Fibroblast of skin of scalp (primary cell): ENCODE measurements at places on chromosomes 1 and 21.

- no peak for DNase-seq
Measured at GRCh38 chr1:207424570-207425131, 29.5 kb upstream of the CR2 start.

DNA sequence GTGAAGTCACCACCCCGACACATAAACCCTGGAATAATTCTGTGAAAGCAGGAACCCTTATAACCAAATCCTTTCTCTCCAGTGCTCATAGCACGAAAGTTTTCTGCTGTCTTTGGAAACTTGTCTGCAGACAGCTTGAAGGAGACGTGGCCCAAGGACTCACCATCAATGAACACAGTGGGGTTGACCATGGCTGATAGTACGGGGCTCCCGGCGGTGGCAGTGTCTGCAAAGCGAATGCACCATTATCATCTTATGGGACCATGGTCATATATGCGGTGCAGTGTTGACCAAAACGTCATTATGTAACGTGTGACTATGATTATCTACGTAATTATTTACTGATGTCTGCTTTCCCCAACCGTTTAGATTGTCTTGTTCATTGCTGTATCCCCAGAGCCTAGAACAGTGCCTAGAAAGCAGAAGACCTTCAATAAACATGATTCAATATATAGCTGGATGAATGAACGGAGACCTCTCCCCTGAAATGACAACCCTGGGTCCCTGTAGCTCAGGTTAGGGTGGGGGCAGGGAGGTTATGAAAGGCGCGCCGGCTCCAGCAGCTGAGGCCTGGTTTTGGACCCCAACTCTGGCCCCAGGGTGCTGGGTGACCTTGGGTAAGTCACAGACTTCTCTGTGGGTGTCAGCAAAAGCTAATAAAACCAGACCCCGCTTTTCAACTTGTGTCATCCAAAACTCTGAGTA, 128.4 kb upstream of the ZBTB40 start:
- DNase-seq, result no peak

- DNase-seq, result no peak
Measured at GRCh38 chr1:206469411-206469932, 804 bp upstream of the IKBKE start.

GRCh38 chr1:206502812-206503211, 4.5 kb upstream of the RASSF5 start:
- no peak for DNase-seq

DNA sequence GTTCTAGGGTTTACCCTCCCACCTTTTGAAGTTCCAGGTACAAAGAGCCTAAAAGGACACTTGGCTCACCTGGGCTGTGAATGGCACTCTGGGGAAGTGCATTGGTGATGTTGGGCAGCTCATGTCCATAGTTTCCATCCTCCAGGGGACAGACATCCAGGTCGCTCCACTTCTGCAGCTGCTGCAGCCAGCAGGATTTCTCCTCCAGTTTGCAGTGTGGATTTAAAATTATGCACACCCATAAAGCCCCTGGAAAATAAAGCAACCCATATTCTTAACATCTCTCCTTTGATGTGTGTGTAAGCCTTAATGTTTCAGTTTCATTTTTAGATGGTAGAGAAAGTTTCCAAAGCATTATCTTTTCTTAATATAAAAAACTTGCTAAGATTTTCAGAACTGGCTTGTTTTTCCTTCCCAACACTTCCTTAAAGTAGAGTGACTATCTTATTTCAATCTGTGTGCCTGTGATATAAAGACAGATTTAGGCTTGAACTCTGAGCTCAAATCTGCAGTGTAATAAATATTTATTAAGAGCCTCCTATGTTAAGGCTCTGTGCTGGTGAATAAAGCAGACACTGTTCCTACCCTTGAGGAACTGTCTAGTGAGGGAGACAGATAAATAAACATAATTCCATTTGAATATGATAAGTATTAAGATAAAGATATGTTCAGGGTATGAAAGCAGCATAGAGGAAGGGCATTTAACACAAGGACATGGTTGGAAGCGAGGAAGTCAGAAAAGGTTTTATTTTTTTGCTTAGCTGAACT, 39.1 kb downstream of the UROD start:
- DNase-seq, result no peak

DNA sequence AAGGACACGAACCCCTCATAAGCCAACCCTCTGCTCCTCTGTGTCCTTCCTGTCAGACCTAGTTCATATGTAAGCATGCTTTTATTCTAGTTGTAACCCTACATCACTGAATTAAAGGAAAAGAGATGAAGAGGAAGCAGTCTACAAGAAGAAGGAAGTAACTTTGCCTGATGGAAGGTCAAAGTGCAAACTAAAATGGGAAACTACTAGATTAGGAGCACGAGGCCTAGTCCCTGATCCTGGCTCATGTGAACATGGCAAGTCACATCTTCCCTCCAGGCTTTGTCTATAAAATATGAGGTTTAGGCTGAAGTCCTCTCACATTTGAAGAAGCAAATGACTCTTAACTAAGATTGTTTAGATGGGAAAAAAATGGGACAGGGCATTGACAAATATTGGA, 13.2 kb downstream of the ZMYND12 start:
- no peak for DNase-seq

DNA sequence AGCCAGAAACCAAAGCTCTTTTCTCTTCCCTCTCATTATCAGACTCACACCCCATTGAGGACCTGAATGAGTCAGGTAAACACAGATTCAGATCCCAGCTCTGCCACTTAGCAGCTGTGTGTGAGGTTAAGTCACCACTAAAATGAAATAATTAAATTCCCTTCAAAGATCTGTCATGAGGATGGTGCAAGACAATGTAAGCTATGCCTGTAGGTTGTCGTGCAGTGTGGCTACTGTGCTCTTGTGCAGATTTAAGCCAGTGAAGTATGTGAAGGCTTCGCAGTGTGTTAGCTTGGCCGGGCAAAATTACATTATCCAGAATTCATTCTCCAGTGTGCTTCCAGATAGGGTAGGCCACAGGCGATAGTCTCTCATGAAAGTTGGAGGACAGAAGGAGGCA, 13.6 kb downstream of the UBL4B start:
- no peak for DNase-seq

- DNase-seq, result peak; percentile 36
Measured at GRCh38 chr1:199780948-199781670, 246.4 kb upstream of the NR5A2 start.

DNA sequence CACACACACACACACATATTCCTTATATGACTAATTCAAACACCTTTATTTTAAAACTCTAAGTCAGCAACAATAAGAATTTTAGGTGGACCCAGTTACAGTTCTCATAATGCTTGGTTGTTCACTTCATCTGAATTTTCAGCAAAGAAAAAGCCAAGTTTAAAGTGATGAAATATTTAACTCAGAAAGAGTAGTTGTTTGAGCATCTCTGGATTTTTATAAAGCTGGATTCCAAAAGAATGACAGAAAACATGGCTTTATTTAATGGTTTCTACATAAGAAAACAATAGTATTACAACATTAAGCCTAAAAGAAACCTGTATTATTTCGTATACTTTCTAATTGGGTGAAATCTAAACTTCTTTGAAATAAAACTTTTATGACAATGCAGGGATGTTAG, 54.2 kb upstream of the ADAMTS5 start:
- peak; percentile 35 for DNase-seq

DNA sequence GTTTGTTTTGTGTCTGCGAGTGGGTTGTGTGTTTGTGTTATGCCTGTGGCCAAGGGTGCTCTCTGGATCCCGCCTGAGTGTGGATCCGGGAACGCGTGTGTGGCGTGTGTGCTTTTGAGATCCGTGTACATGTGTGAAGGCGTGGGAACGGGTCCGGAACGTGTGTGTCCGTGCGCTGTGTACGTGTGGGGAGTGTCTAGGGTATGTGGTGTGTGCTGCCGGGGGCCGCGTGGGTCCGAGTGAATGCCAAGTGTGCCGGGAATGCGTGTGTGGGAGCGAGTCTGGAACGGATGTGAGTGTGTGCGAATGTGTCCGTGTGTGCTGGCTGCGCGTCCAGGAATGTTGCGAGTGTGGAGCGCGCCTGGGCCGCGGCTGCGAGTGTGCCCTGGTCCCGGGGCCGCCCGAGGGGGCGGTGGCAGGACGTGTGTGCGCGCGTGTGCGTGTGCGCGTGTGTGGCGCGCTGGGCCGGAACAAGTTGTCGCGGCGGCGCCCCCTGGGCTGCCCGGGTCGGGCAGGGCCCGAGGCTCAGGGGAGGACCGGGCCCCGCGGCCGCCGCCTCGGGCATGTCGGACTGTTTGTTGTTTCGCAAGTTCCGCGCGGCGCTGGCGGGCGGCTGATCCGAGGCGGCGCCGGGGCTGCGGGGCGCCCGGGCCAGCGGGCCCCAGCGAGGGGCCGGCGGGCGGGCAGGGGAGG, 953 bp downstream of the PTPRU start:
- DNase-seq, result peak; percentile 65

- peak; percentile 67 for DNase-seq
Measured at GRCh38 chr1:94481473-94481933, 60.1 kb downstream of the F3 start.

GRCh38 chr1:39065542-39065941, 39.4 kb downstream of the NDUFS5 start:
- DNase-seq, result no peak

- no peak for DNase-seq
Measured at GRCh38 chr1:118028267-118028666, 98.7 kb downstream of the WDR3 start.

DNA sequence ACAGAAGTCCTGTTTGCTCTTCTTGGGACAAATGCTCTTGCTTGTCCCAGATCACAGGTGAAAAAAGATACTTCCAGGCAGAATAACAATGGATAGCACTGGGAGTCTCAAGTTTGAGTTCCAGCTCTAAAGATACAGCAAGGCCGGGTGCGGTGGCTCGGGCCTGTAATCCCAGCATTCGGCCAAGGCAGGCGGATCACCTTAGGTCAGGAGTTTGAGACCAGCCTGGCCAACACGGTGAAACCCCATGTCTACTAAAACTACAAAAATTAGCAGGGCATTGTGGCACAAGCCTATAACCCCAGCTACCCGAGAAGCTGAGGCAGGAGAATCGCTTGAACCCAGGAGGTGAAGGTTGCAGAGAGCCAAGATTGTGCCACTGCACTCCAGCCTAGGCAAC, 337.6 kb downstream of the SMYD3 start:
- DNase-seq, result no peak

DNA sequence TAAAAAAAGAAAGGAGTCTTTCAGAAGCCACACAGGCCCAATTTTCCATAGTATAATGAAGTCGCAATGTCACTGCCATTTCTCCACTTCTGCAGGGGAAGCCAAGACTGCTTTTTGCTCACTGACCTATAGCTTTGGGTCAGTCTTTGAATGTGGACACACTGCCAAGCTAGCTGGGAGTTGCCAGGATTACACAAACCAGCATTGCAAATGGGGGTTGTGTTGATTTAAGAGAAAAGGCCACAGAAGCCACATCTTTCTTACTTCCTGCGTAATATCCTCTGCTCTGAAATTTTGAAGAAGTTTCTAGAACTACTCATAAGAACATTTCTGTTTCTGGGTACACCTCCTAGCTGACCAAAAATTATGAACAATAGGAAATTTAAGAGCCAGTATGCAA, 45.8 kb upstream of the SAMSN1 start:
- no peak for DNase-seq

DNA sequence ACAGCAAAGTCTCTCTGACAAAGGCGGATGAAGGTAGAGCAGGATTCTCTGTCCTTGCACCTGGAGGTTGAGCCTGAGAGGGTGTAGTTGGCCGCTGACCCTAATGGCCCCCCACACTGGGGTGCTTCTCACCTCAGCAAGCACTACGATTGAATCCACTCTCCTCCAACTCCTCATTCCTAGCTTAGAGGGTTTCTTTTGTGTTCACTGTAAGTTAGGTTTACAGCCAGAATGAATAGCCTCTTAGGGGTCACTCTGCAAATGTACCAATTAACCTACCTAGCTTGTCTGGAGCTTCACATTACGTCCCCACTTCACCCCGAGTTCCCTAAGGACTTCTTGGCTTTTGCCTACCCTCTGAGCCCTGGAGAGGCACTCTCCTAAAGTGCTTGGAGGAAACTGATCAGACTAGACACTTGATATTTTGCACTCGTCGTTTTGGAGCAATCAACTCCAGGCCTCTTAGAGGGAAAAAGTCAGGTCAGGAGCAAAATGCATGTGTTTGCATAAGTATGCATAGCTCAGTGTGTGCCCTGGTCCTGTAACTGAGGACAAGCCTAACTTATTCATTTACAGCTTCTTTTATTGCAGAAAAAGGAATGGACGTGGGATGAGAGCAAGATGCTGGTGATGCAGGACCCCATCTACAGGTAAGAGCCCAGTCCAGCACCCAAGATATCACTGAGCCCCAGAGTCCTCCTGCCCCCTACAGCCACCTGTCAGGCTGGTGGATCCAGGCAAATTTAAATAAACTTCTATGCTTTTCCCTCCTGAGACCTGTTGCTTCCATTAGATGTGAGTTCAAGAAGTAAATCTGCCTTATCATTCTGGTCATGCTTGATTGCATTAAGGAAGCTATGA, 76.4 kb downstream of the SPATA46 start:
- DNase-seq, result no peak

DNA sequence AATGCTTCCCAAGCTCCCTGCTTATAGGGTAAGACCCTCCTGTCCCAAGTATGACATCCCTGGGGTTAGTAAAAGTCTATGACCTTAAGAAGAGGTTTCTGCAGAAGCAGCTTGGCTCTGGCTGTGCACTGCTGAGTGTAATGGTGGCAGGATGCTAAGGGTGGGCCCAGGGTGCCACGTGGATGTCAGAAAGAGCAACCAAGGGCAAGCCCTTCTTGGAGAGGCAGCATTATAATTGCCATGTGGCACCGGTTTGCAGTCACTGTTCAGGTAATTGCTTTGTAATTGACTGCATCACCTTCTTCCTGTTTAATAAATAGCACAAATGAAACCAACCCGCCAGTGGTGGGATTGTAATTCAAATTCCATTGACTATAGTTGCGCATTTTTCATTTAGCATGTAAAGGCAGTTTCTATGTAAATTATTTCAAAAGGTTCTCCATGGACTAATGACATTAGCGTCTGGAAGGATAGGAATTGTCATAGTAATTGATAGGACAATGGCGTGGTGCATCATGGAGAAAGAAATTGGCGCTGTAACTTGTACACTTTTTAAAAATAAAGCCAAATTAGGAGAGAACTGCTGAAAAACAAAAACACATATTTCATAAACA, 490.6 kb upstream of the VAMP3 start:
- DNase-seq, result no peak

GRCh38 chr1:11052839-11053757, 6.1 kb upstream of the MASP2 start:
- DNase-seq, result peak; percentile 13

GRCh38 chr1:230069796-230070195, 2.8 kb downstream of the GALNT2 start:
- DNase-seq, result no peak

DNA sequence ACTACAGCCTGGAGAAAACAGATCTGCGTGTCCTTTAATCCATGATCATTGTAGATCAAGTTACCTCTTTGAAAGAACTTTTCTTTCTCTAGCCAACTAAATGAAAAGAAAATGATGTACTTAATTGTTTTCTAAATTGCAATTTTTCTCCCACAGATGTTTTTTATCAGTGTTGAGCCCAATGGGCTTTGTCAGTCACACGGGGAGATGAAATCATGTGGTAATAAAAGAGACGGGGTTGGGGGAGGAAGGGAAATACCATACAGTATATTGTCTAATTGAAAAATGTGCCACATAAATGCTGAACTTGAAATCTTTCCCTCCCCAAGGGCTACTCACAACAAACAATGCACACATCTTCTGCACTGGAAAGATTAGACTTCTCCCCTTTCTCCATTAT, 58.4 kb downstream of the NTMT2 start:
- peak; percentile 78 for DNase-seq

- no peak for DNase-seq
Measured at GRCh38 chr1:226578946-226579578, 30.5 kb downstream of the STUM start.
